Activated CD4-positive, alpha-beta T cell treated with anti-CD3 and anti-CD28 coated beads, Interleukin-2, amount 50 U/mL, for 16 hours (primary cell): ENCODE measurements at places on chromosomes 2 and 18.

- no peak for DNase-seq
These were observed 118.8 kb downstream of the MSH2 start for GRCh38 chr2:47521666-47522285.

- DNase-seq = no peak
These were observed 78.5 kb upstream of the BCL2L11 start for GRCh38 chr2:111042261-111042660.

- DNase-seq = peak; percentile 78
These were observed 47.4 kb upstream of the RMDN2 start for GRCh38 chr2:37877457-37878315.

- no peak for DNase-seq
These were observed 49.4 kb downstream of the PLEK start for GRCh38 chr2:68414452-68414851.

DNA sequence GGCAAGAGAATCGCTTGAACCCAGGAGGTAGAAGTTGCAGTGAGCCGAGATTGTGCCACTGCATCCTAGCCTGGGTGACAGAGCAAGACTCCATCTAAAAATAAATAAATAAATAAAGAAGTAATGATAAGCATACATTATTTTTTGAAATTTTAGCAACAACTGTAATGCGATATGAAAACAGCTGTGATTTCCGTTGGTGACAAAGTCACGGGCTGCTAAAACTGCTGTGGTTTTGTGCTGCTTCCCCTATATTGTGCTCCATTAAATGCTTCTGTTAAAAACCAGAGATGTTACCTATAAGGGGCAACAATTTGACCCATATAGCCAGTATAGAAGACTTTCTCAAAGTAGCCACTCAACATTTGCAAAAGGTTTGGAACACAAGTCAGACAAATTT is 8.3 kb downstream of the TRIM54 start:
- no peak for DNase-seq

- no peak for DNase-seq
These were observed 255.3 kb downstream of the BCL11A start for GRCh38 chr2:60298006-60298696.

GRCh38 chr18:44393406-44393805 is 287.3 kb upstream of the SETBP1 start:
- DNase-seq = no peak

- no peak for DNase-seq
These were observed 1.2 kb downstream of the TNS1 start for GRCh38 chr2:218001629-218002028.

- peak; percentile 80 for DNase-seq
These were observed 16.7 kb upstream of the STAT1 start for GRCh38 chr2:191030521-191031154.

- no peak for DNase-seq
These were observed 19.5 kb downstream of the RBKS start for GRCh38 chr2:27870724-27871123.

DNA sequence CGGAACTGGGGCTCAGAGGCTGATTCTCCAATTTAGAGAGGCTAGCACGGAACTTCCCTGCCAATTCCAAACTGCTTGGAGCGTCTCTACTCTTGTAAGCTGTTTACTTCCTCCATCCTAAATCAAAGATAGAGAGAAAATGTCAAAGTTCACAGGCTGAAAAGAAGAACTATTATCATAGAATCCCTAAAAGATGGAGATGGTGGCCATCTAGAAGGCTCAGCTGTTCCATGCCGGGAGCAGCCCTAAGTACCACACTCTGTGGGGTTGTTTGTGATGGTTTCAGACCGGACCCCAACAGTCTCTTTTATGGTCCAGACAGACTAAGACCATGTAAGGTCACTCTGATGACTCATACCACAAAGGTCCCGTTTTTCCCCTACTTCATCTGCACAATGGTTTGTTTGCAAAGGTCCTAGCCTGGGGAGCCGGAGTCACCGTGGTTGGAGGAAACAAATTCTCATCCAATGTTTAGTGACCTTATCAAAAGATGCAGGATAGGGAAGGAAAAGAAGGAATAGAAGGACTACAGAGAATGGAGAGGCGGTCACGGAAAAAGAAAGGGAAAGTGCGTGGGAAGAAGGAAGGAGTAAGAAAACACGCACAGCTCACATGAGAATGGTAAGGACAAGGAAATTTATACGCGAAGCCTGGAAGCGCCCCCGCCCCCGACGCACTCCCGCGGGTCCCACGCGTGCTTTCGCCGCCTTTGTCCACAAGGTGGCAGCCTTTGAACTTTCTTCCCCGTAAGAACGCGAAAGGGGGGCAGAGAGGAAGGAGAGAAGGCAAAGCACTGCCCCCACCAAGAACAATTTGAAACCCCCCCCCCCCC is 453 bp upstream of the ANTXR1 start:
- DNase-seq = peak; percentile 20

- DNase-seq = no peak
These were observed 174.1 kb downstream of the SMAD7 start for GRCh38 chr18:48776641-48777025.

- DNase-seq = no peak
These were observed 44.8 kb upstream of the CTDP1 start for GRCh38 chr18:79634593-79635426.

DNA sequence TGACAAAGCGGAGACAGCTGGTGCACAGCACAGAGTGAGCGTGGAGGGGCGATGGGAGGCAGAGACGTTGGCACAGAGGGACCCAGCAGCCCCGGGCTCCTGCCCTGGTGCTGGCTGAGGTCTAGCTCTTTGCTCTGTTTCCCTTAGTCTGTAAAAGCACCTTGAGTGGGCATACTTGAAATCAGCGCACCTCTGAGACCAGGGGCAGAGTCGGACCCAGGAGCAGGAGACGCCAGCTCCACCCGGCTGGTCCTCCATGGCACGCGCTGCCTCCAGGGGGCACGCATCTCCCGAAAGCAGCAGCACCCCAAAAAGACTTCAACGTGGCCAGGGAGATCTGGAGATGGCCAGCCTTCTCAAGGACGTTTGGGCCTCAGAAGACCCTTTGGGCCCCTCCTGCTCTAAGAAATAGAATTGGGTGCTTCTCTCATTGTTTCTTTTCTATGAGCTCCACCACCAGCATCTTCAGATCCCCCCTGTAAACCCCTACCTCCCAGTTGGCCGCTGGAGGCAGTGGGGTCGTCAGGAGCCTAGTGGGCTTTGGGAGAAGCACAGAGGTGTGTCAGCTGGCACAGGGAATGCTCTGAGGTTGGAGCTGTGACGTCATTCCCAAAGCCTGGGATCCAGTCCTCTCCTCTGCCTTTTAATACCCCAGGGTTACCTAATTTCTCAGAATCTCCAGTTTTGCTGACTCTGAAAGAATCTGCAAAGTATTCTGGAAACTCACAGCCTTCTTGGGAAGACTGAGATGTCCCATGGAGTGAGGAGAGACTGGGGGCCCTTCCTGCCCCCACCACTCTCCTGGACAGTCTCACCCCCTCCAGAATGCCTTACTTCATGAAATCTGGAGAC is 58.9 kb downstream of the CIB4 start:
- no peak for DNase-seq

DNA sequence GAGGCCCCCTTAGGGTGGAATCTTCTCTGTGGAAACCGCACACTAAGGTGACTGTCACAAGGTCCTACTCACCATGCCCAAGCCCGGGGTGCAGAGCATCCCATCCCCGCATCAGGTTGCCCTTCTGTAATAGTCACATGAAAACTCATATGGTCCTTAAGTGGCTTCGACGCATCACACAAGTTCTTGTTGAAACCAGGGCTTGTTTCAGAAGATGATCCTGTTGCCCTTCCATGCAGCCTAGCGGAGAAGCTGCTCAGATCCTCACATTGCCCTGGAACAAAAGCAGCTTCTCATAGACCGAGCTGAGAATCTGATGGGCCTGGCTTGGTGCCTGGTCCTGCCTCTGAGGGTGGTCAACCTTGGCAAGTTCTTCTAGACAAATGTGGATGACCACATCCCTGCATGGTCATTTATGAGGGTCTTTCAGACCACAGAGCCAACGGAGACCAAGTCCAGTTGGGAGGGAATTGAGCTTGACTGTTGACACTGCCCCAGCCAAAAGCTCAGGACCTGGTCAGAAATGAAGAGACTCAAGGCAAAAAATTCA is 54.1 kb downstream of the PDCL3 start:
- no peak for DNase-seq

DNA sequence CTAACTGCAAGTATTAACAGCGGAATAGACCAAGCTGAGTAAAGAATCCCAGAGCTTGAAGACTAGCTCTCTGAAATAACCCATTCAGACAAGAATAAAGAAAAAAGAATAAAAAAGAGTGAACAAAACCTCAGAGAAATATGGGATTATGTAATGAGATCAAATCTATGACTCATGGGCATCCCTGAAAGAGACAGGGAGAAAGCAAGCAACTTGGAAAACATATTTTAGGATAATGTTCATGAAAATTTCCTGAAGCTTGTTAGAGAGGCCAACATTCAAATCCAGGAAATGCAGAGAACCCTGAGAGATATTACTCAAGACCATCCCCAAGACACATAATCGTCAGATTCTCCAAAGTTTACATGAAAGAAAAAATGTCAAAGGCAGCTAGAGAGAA is 17.3 kb downstream of the PFN4 start:
- no peak for DNase-seq

GRCh38 chr2:43078781-43079755 is 147.3 kb downstream of the ZFP36L2 start:
- DNase-seq = no peak

- no peak for DNase-seq
These were observed 79.1 kb downstream of the LRRTM4 start for GRCh38 chr2:77443076-77443475.

- no peak for DNase-seq
These were observed 47.1 kb upstream of the IGFBP5 start for GRCh38 chr2:216742411-216742810.

DNA sequence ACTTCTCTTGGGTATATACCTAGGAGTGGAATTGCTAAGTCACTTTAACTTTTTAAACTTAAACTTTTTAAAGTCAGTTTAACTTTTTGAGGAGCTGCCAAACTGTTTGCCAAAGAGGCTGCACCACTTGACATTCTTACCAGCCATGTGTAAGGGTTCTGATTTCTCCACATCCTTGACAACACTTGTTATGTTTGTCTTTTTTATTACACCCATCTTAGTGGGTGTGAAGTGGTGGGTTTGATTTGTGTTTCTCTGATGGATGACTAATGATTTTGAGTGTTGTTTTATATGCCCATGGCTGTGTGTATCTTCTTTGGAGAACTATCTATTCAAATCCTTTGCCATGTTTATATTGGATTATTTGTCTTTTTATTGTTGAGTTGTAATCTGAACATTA is 13.6 kb downstream of the ASAP2 start:
- DNase-seq = no peak

DNA sequence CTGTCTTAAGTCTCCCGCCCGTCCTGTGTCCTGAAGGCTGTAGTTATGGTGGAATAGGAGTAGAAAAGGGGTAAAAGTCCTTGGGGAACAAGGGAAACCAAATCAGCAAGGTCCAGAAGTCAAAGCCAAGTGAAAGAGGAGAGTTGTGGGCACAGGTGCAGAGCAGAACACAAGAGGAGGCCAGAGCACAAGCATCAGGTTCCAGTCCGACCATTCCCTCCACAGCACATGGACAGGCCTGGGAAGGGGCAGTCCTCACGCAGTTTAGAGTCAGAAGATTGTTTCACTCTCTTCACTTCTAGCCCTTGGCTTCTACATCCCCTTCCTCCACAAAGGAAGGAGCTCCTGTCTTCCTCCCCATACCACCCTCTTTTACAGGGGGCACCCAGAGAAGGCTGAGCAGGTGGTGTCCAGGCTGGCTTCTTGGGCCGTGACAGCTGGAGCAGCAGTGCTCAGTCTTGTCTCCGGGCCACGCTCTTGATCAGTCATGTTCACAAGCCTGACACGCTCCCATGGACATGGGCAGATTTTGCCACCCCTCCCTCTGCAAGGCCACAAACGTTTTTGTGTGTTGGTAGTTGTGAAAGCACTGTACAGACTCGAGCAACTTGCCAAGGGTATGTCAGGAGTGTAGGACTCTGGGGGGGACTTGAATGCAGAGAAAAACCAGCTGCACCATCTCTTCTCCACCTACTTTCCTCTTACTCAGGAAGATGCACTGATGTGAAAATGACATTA is 138.5 kb upstream of the DAPL1 start:
- no peak for DNase-seq

DNA sequence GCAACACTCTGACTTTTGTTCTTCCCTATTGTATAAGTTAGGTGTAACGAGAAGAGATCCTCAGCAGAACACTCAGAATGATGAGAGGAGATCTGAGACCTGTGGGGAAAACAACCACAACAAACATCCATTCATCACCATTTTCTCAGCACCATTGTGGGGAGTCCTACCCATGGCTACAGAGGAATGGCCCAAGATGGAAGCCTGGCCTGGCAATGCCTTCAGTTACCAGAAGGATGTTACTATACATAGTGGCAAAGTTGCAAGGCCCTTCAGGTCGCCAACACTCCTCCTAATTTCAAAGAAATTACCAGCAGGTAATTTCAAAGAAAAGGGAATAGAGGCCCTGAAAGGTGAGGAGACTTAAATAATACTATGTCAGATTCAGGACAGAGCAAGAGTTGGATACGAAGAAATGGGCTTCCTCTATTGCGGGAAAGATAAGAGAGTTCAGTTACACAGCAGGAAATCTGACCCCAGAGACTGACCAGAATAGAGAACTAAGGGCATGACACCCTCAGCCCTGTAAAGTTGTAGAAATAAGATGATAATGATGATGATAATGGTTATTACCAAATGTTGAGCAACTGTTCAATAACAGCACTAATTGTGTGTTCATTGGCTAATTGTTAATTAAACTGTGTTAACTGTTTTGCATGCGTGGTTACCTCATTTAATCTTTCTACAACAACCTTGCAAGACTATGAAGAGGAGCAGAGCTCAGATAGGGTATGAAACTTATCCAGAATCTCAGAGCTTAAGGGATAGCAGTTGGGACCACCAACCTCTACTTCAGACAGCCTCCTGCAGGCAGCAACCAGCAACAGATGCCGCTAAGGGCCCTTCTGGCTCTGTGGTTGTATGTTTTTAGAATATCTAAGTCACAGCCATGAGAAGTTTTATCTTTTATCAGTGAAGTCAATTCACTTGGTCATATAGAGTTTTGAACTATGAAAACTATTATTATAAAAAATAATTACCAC is 37.5 kb downstream of the DHRS9 start:
- no peak for DNase-seq

DNA sequence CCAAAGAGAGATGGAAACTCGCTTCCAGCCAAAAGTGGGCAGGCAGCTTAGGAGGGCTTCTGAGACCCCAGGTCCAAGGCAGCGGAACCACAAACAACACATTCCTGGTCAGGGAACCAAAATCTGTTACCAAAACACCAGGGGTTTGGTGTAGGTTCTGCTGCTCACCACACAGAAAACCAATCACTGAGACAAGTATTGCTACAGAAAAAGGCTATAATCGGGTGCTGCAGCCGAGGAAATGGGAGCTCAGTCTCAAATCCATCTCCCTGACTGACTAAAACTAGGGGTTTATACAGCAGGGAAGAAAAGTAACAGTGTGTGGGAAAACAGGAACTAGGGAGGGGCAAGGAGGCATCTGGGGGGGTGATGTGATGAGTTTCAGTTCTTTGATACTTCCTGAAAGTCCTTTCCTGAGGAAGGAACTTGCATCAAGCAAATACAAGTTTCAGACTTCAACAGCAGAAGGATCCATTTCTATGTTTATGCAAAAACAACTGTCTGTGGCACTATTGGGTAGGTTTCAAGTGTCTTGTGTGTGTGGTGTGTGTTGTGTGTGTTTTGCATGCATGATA is 108.0 kb downstream of the FAM168B start:
- no peak for DNase-seq

GRCh38 chr18:39521164-39521563 is 1955.6 kb upstream of the CELF4 start:
- DNase-seq = no peak

GRCh38 chr2:63047321-63048279 is 3.0 kb upstream of the OTX1 start:
- DNase-seq = no peak

- DNase-seq = no peak
These were observed 95.7 kb upstream of the POU3F3 start for GRCh38 chr2:104758199-104758620.
